Ascending aorta (tissue), 2 donors: ENCODE measurements at places on chromosomes 7 and 10. TPM values are rescaled to one million over a fixed set of nuclear protein-coding genes. Genes with fewer than 3 reads are reported as not detected.

DNA sequence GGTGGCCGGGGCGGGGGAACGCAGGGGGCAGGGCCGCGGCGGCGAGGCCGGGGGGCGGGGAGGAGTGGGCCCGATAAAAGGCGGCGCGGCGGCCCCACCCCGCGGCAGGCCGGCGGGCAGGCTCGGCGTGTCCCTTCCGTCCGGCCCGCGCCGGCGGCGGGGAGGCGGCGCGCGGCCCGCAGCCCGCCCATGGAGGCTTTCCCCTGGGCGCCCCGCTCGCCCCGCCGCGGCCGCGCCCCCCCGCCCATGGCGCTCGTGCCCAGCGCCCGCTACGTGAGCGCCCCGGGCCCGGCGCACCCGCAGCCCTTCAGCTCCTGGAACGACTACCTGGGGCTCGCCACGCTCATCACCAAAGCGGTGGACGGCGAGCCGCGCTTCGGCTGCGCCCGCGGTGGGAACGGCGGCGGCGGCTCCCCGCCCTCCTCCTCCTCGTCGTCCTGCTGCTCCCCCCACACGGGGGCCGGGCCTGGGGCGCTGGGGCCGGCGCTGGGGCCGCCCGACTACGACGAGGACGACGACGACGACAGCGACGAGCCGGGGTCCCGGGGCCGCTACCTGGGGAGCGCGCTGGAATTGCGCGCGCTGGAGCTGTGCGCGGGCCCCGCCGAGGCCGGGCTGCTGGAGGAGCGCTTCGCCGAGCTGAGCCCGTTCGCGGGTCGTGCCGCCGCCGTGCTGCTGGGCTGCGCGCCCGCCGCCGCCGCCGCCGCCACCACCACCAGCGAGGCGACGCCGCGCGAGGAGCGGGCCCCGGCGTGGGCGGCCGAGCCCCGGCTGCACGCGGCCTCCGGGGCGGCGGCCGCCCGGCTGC is at the start of gene NANOS1:
NANOS1 (plus strand) TSS at position 102 of the 808 bp plus-strand sequence; CDS start at position 190, 88 bp downstream.
- peak within 1 kb of the TSS; percentile 73 for H3K4me3 ChIP-seq
- H3K27me3 ChIP-seq: no peaks in the 10 kb centered on the region
- DNase-seq: no peak
- peaks cover 8% of the 10 kb centered on the region for H3K36me3 ChIP-seq
- H3K27ac ChIP-seq: peak within 1 kb of the TSS; percentile 85

DNA sequence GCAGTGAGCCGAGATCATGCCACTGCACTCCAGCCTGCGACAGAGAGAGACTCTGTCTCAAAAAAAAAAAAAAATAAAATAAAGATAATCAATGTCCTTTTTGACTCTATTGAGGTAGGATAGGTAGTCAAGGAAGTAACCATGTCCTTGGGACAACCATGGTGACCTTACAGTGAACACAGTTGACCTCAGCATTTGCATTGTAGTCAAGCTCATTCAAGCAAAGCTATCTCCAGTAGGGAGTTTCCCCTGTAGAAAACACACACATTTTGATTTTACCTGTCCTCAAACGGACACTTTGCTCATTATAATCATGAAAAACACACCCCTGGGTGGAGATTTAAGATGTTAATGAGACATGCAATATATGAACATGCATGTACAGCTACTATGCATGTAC is 171.7 kb downstream of the KIF20B start:
- no peaks in the 10 kb centered on the region for H3K4me1 ChIP-seq
- no peaks in the 10 kb centered on the region for H3K36me3 ChIP-seq

- H3K4me1 ChIP-seq: no peaks in the 10 kb centered on the region
- no peaks in the 10 kb centered on the region for H3K36me3 ChIP-seq
- no peak for DNase-seq
- no peaks in the 10 kb centered on the region for H3K27me3 ChIP-seq
- H3K4me3 ChIP-seq: no peak overlapping the region
These were observed 153.0 kb upstream of the RHOBTB1 start for GRCh38 chr10:61097026-61097425.

DNA sequence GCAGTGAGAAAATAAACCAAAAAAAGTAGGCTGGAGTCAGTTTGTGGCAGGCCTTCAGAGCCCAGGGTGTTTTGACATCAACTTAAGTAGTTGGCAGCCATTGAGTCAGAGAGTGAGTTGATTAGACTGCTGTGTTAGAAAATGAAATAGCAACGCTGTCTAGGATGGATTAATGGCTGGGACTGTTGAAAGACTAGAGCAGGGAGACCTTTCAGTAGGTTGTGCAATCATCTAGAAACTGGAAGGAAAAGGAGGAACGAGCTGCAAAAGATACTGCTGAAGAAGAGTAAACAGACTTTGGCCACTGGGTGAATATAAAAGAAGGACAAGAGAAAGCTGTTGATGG is 28.6 kb upstream of the TRIL start:
- peaks cover 5% of the 10 kb centered on the region for H3K4me1 ChIP-seq
- H3K4me3 ChIP-seq: no peak overlapping the region

DNA sequence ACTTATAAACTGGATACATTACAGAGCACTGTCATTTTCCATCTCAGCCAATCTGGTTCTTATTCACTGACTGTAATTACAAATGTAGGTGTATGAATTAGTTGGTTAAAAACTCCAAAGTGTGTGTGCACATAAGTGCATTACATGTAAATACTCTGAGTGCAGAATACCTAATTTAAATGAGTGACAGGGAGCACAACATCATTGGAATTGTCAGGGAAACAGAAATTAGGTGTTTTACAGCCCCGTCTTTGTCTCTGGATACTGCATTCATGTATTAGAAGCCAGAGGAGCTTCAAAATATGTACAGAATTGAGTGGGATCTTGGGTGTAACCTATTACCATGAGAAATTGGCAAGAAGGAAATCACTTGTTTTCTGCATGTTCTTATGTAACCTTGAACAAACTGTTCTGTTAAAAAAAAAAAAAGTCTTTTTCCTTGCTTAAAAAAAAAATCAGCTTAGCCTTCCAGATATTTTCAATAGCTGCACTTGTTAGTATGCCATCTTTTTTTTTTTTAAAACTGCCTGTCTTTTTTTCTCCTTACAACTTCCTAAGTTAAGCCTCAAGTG is 31.1 kb downstream of the CELF2 start:
- no peak overlapping the region for H3K27ac ChIP-seq
- no peak overlapping the region for H3K4me3 ChIP-seq
- H3K36me3 ChIP-seq: no peaks in the 10 kb centered on the region
- no peak for DNase-seq
- peaks cover 3% of the 10 kb centered on the region for H3K4me1 ChIP-seq

The FKBP6 gene
- total RNA-seq: not detected
